ENCODE measurements at places on chromosomes 3 and 15. TPM values are rescaled to one million over a fixed set of nuclear protein-coding genes. Genes with fewer than 3 reads are reported as not detected.

DNA sequence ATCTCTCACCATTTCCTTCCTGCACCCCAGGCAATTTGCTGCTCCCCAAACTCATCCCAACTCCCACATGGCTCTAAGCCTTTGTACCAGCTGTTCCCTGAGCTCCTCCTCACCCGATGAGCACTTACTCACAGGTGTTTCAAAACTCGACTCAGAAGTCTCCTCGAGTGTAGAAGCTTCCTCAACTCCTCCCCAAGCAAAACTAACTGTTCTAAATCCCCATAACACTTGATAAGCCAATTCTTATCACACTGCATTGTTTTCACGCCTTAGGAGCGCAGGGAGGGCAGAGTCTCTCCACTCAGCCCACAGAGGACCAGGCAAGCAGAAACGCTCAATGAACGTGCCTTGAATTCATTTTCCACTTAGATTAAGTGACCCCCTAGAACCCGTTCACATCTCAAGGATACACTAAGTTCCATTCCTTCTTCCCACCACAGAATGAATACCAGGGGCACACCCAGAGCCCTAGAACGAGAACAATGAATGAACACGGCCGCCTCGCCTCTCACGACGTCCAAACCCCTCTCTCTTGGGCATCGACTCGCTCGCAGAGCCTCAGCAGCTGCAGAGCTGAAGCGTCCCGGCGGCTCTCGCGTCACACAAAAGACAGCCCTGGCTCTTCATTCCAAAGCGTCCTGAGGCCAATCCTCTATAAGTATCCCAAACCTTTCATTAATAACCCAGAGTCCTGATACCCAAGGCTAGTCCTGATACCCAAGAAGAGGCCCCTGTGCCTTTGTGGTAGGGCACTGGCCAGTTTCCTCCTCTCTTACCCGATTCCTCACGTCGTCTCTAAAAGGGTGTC lies 1.1 kb downstream of the RAF1 start:
- DNase-seq, result peak; percentile 59

GRCh38 chr3:156010829-156011228 lies 109.5 kb upstream of the KCNAB1 start:
- DNase-seq, result peak; percentile 69

DNA sequence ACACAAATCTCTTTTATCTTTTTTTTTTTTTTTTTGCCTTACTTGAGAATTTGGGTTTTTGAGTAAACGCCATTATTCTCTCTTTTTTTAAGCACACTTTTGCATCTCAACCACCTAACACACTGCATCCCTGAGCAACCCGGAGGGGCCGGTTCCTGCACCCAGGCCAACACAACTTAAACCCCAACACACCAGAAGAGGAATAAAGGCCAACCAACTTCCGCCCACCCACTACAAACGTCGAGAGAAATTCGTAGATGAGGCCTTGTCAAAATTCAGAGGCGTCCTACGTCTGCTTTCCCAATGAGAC lies 389 bp upstream of the CCNB2 start:
- no peak for DNase-seq

GRCh38 chr3:67090474-67090873 lies 92.4 kb downstream of the KBTBD8 start:
- DNase-seq, result peak; percentile 18

DNA sequence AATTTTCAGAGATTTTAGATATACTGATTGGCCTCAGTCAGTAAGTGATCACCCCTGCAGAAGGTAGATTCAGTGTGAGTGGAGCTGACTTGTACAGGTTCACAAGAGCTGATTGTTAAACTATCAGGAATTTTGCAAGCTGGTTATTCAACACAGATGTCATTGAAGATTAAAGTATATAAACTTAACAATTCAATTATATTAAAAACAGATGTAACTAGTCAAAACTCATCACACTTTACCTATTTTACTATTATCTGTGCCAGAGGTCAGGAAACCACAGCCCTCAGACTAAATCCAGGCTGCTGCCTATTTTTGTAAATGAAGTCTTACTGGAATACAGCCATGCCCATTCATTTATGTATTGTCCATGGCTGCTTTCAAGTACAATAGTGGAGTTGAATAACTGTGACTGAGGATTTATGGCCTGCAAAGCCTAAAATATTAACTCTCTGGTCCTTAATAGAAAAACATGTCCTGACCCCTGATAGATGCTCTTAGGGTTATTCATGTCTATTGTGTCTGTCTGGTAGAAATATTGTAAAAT lies 429.3 kb upstream of the PDZRN3 start:
- DNase-seq, result no peak

DNA sequence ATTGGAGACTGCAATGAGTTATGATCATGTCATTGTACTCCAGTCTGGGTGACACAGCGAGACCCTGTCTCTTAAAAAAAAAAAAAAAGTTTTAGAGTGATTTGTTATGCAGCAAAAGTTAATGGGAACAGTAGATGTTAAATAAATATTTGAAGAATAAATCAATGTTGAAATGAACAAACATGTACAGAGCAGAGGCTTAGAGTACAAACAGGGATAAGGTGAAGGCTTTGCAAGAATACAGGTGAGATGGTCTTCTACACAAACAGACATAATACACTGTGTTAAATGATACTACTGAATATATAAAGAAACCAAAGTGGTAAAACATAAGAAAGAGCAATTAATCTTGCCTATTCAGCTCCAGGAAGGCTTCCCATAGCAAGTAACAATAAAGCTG lies 265.4 kb downstream of the CNTN3 start:
- no peak for DNase-seq

DNA sequence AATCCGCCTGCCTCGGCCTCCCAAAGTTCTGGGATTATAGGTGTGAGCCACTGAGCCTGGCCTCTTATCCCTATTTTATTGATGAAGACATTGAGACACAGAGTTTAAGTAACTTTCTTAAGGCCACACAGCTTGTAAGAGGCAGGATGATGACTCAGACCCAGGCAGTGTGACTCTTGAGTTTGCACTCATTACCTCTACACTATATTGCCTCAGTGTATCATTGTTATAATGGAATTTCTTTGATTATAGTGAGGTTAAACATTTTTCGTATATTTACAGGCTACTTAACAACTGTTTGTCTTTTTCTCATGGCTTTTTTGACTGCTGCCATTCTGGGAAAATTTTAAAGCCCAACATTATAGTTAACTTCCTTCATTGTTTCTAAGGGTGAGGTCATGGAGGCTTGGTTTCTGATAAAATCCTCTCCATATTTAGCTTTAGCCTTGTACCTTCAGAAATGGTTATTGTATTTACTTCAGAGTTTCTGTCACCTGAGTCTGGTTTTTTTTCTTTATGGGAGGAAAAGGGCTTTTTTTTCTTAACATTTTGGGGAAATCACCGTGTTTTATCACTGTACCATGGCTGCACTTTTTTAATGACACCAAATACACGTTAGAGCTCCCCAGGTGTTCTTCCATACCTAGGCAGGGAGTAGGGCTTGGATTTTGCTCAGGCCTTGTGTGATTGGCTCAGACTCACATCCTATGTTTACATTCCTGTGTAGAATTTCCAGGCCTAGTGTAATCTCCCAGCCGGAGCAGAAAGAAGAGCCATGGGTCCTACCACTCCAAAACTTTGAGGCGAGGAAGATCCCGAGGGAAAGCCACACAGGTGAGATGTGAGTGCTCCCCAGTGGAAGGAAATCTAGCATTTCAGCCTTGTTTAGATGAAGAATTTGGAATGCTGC lies 6.3 kb downstream of the ZNF774 start:
- no peak for DNase-seq

DNA sequence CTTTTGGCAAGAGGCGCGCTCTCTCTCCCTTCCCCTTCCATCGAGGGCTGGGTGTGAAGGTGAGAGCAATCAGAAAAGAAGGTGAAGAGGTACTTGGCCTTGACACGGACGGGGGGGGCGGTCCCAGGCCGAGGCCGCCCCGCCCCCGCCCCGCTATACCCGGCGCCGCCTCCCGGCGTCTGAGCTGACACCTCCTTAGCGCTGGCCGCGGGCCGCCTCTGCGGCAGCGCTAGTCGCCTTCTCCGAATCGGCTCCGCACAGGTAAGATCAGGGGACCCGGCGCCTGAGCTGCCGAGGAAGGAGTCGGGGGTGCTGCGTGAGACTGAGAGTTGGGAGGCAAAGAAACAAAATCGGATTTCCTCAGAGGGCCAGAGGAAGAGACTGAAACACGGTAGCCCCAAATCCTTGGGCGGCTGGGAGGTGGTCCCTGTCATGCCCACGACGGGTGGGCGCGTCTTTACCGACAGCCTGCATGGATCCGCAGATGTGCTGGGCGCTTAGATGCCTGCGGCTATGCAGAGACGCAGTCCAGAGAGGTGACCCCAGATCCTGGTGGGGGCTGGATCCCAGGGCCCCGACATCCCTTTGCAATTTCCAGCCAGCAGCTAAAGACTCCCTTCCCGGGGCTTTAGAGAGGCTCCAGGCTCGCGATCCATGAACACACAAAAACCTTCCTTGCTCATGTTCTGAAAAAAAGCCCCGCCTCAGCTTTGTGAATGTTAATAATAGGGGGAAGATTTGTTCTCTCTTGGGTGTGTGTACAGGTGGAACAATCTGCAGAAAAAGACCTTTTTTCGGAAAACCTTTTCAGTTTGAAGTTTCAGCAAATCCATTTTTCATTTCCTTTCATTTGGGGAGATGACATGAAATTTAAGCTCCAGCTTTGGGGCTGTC lies at the start of gene ENTPD3:
TSS of gene ENTPD3 (plus strand) at position 184 of the 894 bp plus-strand sequence. CDS start 874 bp downstream, outside the sequence.
- DNase-seq, result peak; percentile 87

DNA sequence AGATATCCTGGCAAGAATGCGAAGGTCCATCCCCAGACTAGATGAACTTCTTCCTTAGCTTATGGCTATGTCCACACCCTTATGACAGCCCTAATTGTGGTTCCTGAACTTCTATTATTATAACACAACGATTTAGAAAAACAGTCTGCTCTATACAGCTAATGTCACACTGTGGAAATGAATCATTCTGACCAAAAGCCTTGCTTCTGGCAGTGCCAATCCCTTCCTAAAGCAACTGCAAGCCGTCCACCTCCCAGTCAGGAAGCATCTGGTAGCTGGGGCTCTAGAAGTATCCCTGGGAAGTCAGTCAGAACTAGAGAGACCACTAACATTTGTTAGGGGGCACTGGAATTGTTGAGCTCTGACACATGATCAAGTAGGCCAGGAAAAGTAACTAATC lies 45.0 kb downstream of the MYO5A start:
- peak; percentile 84 for DNase-seq

GRCh38 chr3:12042638-12043037 lies 38.5 kb downstream of the SYN2 start:
- DNase-seq, result no peak

DNA sequence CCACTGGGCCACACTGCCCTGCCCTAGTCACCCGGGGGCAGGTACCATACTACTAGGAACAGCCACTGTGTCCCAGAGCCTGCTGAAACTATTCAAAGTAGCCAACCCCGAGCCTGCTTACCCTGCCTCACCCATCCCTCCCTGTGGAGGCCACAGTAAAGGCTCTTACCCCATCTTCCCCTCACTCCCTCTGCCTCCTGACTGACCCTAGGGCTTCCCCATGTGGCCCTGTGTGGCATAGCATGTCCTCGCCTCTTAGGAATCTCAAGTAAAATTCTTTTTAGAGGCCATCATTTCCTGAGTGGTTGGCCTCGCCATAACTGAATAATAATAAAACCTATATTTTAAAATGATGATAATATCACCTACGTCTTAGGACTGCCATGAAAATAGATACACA lies 112.2 kb upstream of the SLC6A11 start:
- DNase-seq, result peak; percentile 89

DNA sequence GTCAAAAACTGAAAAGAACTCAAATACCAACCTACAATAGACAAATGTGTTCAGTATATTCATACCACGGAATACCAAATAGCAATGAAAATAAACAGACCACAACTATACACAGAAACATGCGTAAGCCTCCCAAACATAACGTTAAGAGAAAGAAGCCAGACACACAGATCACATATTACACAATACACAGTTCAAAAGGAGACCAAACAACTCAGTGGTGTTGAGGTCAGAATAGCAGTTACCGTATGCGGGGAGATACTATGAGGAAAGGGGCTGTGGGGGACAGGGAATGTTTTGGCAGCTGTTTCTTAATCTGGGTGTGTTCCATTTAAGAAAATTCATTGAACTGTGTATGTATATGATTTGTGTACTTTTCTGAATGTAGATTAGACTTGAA lies 6.6 kb downstream of the OSBPL10 start:
- DNase-seq, result no peak

GRCh38 chr3:66762916-66763693 lies 235.0 kb upstream of the KBTBD8 start:
- no peak for DNase-seq

- peak; percentile 83 for DNase-seq
Observed at GRCh38 chr15:41987246-41987924, 15.0 kb upstream of the EHD4 start.

DNA sequence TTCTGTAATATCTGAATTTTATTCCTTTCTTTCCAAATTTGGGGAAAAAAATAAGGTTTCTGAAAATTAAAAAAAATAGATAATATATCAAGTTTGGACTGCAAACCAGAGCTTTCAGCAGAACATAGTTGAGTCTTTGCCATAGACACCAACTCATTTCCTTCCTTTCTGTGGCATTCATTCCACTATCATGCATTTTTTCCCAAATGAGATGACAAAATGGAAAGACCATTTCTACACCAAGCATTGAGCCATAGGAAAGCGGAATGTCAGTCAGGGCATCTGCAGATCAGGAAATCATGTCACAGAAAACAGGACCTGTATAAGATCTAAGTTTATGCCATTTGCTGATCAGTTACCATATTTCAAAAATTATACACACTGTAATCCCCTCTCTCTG lies 333.3 kb upstream of the THBS1 start:
- DNase-seq, result no peak

DNA sequence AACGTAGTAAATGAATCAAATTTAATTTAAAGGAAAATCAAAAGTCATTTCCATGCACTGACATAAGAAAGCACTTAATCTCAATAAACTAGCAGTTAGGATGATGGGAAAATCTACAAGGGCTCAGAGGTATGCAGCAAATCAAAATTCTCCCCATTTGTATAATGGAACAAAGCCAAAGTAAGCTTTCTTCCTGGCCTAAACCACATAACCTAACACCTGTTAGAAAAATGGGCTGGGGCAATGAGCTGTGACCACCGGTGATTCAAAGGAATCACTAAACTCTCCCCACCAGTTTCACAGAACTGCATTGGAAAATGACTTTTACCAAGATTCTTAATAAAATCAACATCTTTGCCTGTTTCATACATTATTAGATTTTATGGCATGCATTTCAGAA lies 1024.3 kb downstream of the FHIT start:
- no peak for DNase-seq

- peak; percentile 79 for DNase-seq
Observed at GRCh38 chr3:184129012-184129411, 6.1 kb upstream of the EIF2B5 start.

- DNase-seq, result peak; percentile 81
Observed at GRCh38 chr3:12227833-12228232, 61.0 kb upstream of the PPARG start.

GRCh38 chr15:79896131-79896633 lies 632 bp downstream of the MTHFS start:
- DNase-seq, result no peak

PDZRN3 gene
- total RNA-seq, result 18.3 TPM

KCNMB2 gene
- 1.1 TPM for total RNA-seq

CCDC13 gene
- total RNA-seq, result 0.72 TPM

ABTB1 gene
- total RNA-seq, result 17.7 TPM

TRIP4 gene
- 14.1 TPM for total RNA-seq

DLEC1 gene
- 0.29 TPM for total RNA-seq

NEO1 gene
- total RNA-seq, result 64.2 TPM

FAM107A gene
- total RNA-seq, result not detected

EFL1 gene
- total RNA-seq, result 30.9 TPM

IL16 gene
- 6.5 TPM for total RNA-seq

NDN gene
- total RNA-seq, result 51.9 TPM

Measured in osteoblast (primary cell).